ENCODE measurements at places on chromosomes 3 and 15.

DNA sequence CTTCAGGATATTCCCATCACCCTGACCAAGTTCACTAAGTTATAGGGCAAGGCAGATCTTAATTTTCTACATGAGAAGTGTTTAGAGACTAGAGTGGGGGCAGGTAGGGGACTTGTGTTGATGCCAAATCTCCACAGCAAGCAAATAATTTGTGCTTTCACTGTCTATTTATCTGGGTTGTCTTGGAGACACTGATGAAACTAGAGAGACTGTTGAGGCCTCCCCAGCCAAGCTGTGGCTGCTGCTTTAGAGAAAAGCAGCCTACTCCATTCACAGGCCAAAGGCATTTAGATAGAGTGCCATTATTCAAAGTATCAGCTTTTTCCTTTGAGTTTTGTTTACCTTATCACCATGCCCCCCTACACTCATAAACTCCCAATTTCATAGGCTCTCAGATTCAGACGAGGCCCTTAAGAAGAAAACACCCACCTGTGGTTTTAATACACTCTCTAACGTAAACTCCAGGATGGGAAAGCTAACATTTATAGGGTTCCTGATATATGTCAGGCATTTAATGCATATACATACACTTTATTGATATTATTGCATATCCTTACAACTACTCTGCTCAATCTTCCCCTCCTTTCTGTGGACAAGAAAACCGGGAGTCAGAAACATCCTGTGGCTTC lies 130.4 kb upstream of the FOXB1 start:
- DNase-seq: no peak

DNA sequence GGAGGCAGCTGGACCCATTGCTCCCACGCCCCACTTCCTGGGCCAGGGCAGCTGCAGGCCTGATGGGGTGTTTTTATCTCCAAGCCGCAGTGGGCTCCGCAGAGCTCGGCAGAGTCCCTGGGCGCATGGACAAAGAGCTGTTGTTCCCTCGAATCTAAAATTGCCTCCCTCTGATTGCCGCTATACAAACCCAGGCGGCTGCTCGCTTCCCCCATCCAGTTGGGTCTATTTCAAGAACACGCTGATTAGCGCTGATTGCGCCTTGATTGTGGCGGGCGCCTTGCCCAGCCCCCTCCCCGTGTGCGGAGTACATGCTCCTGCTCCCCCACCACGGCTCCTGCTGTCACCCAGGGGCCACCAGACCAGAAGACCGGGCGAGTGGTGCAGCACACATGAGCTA lies 43.4 kb upstream of the SLC6A1 start:
- DNase-seq: no peak

DNA sequence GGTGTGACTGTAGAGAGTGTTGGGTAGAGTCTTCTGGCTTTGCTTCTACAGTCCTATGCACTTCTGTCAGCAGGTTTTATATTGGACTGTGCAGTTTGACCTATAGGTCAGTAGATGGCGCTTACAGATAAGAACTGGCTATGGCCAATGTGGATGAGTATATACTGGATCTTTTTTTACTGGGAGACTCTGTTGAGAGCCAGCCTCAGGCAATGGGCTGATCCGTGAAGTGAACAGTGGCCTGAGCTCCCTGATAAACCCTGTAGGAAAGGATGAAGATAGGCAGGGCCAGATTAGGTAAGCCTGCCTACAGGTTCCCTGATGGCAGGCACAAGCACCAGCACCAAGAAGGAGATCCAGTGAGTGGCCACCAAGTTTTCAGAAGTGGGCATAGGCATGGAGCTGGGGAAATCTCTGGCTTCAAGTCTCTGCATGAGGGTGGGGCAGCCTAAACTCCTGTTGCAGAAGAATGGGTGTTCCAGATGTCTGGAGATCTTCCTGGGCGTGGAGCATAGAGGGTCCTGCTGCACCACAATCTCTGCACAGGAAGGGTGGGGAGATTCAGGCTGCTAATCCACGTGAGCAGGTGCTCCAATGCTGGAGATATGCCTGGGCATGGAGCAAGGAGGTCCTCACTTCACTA lies 326.0 kb upstream of the SGO1 start:
- no peak for DNase-seq

DNA sequence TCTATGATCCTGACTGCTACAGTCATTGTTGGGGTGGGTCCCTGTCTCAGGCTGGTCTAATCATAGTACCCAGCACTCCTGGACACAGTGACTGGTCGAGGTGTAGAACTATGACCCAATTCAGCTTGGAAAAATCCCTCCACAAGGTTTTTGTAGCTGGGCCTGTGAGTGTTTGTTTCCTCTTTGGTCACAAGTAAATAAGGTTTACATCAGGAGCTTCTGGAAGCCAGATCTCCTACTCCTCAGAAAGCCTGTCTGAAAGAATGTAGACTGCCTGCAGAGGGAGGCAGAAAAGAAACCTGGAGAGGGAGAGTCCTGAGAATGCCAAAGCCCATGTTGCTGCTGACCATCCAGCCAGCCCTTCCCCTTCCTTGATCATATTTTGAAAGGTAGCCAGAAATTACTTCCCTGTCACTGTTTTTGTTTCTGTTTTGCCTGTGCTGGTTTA lies 123.2 kb downstream of the RAP2B start:
- peak; percentile 5 for DNase-seq

GRCh38 chr3:46899151-46900006 lies 21.9 kb downstream of the PTH1R start:
- no peak for DNase-seq

Data from CD4-positive, alpha-beta T cell treated with Interleukin-1 beta for 1 hour (primary cell).